ENCODE measurements at places on chromosomes 5 and 9. TPM values are rescaled to one million over a fixed set of nuclear protein-coding genes. Genes with fewer than 3 reads are reported as not detected.
A peak's percentile ranks its signal among the peaks of the same experiment; 100 is the strongest.

CNTRL gene
- 6.5 TPM for total RNA-seq

SPAAR gene
- not detected for total RNA-seq

DNA sequence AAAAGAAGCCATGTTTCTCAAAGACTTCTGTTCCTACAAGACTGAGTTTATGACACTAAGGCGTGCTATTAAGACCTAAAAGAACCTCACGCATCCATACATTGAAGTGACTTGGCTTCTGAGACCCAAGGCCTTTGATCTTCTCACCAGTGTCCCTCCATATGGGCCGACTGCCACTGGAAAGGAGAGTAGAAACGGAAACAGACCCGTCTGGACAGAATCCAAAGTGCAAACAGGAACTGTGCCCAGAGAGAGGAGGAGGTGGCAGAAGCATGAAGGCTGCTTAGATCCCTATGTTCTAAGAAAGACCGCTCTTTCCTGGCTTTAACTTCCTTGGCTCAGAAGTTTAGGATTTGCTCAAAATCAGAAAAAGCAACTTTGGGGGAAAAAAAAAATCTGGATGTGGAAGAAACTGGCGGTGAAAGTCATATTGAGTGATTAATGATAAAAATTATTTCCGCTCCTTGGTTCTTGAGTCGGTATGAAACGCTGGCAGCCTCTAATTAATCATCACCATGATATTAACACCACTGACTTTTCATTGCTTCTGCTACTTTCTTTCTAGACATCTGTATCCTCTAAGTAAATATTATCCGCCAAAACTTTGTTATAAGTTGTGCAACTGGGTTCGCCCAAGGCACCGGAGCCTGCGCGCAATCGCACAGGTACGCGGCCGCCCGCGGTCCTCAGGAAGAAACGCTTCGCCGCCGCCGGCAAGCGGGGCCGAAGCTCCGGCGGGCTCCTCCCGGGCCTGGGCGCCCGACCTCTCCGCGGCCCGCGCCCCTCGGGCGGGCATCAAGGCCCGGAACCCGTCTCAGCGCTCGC is 726 bp downstream of the DAP start:
- DNase-seq, result peak; percentile 71

GRCh38 chr5:156587012-156587411 is 260.0 kb downstream of the SGCD start:
- DNase-seq, result no peak

GRCh38 chr5:144189800-144190429 is 19.2 kb downstream of the KCTD16 start:
- DNase-seq, result peak; percentile 98
